ENCODE measurements at places on chromosomes 6 and 20.

- DNase-seq, result no peak
These were observed 202.1 kb upstream of the PRDM1 start for GRCh38 chr6:105884011-105884410.

GRCh38 chr6:149919834-149920225 lies 3.1 kb downstream of the RAET1G start:
- no peak for DNase-seq

GRCh38 chr6:143482593-143482992 lies 28.9 kb downstream of the FUCA2 start:
- DNase-seq, result no peak

GRCh38 chr6:63713332-63713731 lies 77.7 kb downstream of the PHF3 start:
- DNase-seq, result no peak

DNA sequence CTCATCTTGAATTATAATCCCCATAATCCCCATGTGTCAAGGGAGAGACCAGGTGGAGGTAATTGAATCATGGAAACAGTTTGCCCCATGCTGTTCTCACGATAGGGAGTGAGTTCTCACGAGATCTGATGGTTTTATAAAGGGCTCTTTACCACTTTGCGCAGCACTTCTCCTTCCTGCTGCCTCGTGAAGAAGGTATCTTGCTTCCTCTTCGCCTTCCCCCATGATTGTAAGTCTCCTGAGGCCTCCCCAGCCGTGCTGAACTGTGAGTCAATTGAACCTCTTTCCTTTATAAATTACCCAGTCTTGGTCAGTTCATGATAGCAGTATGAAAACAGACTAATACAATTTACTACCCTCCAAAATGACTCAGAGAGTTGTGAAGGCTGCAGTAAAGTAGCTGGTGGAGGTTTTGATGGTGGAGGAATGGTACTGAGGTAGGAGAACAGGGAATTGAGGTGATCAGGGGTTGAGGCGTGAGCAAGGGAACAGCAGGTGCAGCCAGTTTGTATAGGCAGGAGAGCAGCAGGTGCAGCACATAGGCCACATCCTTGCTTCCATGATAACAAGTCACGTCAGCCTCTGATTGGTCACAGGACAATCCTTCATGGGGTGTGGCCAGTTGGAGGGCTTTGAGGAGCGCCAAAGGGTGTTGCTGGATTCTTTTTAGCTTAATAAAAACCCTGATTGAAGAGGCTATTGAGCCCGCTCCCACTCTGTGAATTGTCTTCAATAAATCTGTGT lies 150.0 kb downstream of the CDC5L start:
- DNase-seq, result no peak

DNA sequence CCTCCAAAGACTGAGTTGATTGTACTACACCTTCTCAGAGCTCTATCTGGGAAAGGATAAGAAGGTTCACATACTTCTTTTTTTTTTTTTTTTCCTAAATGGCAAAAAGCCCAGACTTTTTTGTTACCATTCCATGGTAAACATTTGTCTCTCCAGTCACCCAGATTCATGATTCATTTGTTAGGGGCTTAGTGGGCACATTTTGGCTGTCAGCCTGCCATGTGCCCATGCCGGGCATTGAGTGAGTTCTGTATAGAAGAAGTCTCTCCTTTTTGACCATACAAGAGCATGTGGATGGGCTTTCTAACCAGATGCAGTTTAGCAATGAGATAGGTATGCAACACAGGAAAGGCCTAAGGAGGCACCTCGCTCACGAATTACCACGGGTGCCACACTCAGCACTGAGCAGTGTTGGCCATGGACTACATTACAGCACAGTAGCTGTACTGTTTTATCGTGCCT lies 447.5 kb upstream of the HSF2 start:
- DNase-seq, result no peak

DNA sequence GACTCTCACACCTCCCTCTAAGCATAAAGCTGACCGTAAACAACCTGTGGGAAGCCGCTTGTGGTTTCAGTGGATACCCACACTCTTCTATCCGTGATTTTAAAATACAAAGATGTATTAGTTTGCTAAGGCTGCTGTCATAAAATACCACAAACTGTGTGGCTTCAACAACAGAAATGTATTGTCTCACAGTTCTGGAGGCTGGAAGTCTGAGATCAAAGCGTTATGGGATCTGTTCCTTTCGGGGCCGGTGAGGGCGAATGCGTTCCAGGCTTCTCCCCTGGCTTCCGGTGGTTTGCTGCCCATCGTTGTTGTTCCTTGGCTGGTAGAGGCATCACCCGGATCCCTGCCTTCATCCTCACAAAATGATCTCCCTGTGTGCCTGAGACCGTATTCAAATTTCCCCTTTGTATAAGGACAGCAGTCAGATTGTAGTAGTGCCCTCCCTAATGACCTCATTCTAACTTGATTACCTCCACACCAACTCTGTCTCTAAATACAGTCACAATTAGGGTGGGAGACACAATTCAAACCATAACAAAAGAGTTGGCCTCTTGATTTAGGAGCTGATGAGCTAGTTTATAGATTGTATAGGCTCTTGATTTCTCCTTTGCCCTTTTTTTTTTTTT lies 210.6 kb upstream of the SOX4 start:
- no peak for DNase-seq

DNA sequence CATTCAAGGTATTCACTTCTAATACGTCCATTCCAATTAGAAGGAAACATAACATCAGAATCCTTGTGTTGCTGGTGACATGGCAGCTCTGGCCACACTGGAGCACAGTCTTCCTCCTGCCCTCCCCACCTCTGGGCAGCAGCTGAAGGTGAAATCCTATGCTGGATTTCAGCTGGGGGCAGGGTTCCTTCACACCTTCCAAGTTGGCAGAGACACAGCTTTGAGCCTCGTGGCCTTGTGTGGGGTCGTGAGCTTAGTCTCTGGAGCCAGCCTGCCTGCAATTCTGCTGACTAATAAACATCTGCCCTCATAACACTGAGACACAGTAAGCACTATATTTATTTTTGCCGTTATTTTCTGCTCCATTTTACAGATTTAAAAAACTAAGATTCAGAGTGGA lies 218.9 kb upstream of the RIN2 start:
- no peak for DNase-seq

GRCh38 chr6:1606780-1607515 lies 2.8 kb upstream of the FOXC1 start:
- DNase-seq, result no peak

DNA sequence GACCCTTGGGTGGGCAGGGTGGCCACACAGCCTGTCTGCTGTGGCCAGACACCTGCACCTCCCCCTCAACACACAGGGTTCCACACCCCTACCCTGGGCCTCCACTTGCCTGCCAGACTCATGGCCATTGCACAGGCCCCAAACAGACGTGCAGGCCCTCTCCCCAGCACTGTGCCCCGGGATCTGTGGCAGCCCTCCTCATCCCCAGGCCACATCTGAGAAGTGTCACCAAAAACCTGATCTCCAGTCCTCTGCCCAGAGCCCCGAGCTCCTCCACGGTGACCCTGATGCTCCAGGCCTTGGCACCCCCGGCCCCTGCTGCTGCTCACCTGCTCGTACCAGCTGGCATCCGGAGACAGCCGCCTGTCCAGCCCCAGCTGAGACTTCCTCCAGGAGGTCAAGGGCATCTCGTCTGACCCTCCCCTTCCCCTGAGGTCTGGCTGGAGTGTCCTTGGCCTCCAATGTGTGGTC lies 160.1 kb downstream of the DLL1 start:
- DNase-seq, result no peak

DNA sequence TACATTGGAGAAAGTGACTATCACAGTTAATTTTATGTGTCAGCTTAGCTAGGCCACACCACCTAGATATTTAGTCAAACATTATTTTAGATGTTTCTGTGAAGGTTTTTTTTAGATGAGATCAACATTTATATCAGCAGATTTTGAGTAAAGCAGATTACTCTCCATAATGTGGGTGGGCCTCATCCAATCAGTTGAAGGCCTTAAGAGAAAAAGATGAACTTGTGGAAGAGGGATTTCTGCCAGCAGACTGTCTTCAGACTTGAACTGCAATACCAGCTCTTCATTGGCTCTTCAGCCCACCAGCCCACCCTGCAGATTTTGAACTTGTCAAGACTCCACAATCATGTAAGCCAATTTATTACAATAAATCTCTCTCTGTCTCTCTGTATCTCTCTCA lies 25.1 kb upstream of the FBXO30 start:
- DNase-seq, result no peak

GRCh38 chr6:150207931-150208570 lies 65.2 kb downstream of the PPP1R14C start:
- DNase-seq, result no peak

DNA sequence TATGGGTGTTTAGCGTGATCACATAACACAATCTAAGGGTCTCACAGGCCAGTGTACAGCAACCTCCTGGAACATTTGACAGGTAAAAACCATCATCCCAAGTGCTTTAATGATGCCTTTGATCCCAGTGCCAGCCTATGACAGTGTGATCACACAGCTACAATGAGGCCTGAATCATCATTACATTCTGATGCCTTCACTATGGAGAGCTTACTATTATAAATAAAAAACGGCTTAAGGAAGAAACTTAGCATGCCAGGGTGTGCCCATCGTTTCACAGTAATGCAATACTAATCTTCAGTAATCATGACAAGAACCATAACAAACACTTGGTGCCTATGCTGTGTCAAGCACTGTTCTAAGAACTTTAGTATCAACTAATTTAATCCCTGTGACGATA lies 11.4 kb downstream of the MAP7 start:
- no peak for DNase-seq

- no peak for DNase-seq
These were observed 91.3 kb downstream of the LYRM2 start for GRCh38 chr6:89547281-89547680.

DNA sequence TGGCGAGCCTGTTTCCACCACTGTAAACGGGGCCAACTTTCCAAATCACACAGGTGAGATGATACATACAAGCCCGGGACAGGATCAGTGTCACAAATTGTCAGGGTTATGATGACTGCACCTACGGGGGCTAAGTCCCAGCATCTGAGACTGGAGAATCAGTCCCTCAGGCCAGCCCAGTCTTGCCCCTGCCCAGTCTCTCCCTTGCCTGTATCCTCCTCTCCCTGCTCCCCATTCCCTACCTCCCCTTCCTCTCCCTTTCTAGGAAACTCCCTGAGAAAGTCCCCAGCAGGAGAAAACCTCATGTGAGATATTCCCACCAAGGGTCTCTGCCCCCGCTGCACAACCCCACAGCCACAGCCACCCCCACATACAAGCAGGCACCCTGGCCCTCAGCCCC lies 1.5 kb downstream of the FOXS1 start:
- no peak for DNase-seq

- no peak for DNase-seq
These were observed 3.6 kb upstream of the HINT3 start for GRCh38 chr6:125952764-125953501.

DNA sequence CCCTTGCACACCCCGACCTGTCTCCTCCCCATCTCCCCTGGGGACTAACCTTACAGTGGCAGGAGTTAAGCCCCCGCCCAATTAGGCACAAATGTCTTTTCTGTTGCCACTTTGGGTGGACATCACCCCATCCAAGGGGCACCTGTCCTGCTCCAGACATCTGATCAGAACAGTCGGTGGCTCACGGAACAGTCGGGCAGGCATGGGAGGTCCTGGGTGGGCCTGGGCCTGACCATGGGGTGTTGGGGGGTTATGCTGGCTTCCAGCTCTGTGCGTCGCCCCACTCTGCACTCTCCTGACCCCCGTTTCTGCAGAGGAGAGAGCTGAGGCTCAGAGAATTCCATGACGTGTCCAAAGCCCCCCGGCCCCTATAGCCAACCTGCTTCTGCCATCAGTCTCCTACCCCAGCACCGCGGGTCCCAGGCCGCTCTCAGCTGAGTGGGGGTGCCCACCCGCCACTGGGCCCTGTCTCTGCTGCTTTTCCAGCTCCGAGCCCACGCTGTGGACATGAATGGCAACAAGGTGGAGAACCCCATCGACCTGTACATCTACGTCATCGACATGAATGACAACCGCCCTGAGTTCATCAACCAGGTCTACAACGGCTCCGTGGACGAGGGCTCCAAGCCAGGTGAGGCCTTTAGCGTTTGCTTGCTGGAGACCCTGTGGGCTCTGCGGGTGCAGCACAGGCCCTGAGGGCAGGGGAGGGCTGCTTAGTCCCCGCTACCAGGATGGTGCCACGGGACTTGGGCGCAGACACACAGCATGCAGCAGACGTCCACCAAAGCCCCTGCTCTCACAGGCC lies 213.2 kb downstream of the TAF4 start:
- no peak for DNase-seq

- DNase-seq, result peak; percentile 34
These were observed 15.6 kb upstream of the UBE2J1 start for GRCh38 chr6:89368107-89368506.

- DNase-seq, result no peak
These were observed 793 bp downstream of the GMPR start for GRCh38 chr6:16238963-16239797.

DNA sequence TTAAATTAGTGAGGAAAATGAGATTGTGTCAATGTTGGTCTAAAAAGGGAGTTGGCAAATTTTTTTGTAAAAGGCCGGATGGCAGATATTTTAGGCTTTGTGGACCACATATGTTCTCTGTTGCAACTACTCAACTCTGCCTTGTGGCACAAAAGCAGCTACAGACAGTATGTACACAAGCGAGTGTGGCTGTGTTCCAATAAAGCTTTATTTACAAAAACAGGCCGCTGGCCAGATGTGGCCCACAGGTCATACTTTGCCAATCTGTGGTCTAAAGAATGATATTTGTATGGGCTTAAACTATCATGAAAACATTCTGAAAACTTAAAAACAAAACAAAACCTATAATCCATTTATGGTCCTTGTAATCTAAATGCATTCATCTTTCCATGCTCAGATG lies 228.3 kb downstream of the CLIC5 start:
- DNase-seq, result no peak

DNA sequence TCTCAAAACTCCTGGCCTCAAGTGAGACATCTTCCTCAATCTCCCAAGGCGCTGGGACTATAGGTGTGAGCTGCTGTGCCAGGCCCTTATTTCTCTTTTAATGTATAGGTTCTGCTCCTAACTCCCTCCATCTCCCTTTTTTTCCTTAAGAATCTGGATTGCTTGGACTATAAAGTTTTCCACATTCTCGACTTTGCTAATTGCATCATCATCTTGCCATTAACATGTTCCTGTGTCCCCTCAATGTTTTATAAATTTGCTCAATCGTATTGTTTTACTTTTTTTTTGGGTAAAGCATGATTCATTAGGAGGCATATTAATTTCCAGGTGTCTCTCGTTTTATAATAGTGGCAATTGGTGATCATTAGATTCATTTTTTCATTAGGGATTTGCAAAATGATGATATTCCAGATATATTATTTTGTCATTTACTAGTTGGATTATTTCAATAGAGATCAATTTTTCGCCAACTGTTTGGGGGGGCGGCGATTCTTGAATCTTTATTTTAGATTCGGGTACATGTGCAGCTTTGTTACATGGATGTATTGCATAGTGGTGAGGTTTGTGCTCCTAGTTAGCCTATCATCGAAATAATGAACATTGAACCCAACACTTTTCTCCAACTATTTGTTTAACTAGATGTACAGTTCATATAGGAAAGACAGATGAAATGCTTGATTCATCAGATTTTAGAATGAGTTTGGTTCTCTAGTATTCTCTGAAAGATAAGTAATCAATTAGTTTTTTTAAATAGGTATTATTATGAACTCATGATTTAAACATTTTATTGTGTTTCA lies 68.7 kb downstream of the CBFA2T2 start:
- DNase-seq, result no peak

All from stimulated activated CD4-positive, alpha-beta T cell treated with anti-CD3 and anti-CD28 coated beads, Interleukin-15, amount 100 ng/mL, for 1 hour (primary cell).